ENCODE measurements at places on chromosomes 7 and 10.

DNA sequence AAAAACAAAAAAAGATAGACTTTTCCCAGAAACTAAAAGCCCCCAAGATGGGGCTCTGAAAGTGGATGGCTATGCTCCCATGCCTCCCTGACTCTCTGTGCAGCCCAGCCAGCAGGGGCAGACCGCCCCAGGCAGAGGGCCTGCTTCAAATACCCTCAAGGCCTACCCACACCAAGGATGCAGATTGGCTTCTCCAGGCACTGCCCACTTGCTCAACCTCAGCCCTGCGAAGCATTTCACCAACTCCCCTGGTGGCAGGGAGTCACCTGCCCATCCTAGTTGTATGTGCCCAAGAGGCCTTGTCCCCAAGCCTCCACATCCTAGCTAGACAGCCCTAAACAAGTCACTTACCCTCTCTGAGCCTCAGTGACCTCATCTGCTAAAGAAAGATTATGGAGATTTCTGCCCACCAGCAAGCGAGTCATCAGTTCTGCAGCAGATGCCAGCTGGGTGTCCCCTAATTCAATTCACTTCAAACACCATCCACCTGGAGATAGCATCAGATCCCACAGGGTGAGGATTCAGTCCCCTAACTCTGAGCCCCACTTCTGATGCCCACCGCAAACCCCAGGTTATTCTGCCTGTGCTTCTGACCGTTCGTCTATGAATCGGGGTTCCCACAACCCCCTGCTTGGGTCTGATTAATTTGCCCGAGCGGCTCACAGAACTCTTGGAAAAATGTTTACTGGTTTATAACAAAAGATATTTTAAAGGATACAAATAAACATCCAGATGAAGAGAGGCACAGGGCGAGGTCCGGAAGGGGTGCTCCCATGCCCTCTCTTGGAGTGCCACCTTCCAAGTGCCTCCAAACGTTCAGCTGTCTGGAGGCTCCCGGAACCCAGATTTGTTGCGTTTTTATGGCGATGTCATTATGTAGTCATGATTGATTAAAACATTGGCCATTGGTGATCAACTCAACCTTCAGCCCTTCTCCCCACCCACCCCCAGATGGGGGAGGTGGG, 18.6 kb upstream of the ZMIZ1 start:
- no peak for DNase-seq

DNA sequence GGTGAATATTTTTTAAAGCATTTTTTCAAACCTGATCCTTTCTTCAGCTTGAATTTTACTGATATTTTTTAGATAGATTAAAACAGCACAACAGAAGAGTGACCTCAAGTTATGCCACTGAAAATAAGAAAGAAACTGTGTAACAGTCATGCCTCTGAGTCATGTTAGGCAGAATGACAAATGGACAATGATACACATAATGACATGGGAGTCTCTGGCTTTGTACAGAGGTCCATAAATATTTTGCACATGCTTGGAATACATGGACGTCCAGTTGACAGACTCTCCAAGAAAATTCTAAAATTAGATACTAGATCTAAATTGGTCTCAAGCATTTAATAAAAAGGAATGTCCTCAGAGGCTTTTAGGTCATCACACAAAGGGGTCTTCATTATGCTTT, 21.9 kb upstream of the SEMA3A start:
- no peak for DNase-seq

- DNase-seq, result no peak
Measured at GRCh38 chr7:27151931-27152815, at the start of gene HOXA3. TSS of gene HOXA3 (minus strand) at chr7:27152583. CDS start at chr7:27110640, 41,943 bp downstream.

GRCh38 chr10:3208481-3209406, 36.2 kb upstream of the PITRM1 start:
- DNase-seq, result no peak

- no peak for DNase-seq
Measured at GRCh38 chr10:80700252-80700651, 162.6 kb downstream of the SH2D4B start.

GRCh38 chr10:47277352-47278151, 22.4 kb upstream of the GDF10 start:
- no peak for DNase-seq

GRCh38 chr7:141659501-141659900, 42.5 kb downstream of the DENND11 start:
- no peak for DNase-seq

DNA sequence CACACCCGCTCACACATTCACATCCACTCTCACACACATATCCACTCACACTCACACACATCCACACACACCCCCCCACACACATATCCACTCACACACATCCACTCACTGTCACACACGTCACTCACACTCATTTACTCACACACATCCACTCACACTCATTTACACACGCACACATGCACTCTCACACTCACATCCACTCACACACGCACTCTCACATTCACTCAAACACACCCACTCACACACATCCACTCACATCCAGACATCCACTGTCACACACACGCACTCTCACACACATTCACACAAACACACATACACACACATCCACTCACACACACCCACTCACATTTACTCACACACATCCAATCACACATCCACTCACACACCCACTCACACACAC, 18.3 kb downstream of the PWWP2B start:
- DNase-seq, result no peak

GRCh38 chr7:2687338-2687869, 598 bp upstream of the AMZ1 start:
- DNase-seq, result no peak

DNA sequence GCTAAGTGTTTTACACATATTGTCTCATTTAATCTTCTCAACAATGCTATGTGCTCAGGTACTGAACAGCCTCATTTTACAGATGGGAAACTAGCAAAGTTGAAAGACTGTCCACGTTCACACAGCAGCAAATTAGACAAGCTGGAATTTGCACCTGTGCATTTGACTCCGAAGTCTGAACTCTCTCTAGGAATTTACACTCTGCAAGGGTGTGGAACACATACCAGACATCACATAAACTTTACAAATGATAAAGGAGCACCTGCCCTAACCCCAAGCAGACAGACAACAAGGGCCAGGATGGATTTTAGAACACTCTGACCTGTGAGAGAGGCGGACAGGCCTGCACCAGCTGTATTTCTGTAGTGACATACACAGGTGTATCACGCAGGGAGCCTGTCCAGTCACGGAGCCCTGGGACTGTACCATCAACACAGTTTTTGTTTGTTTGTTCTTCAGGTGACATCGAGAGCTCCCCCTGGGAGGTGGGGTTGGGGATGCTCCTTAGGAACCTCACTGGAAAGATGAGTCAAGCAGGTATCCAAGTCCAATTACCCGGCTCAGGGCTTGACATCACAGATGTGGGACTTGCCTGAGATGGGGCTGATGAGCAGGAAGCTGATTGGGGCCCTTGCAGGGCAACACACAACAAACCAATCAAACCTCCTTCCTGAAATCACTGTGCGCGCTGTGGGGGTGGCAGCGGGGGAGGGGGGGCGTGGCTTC, 31.0 kb downstream of the MKI67 start:
- DNase-seq, result no peak

GRCh38 chr7:157263156-157263555, 73.6 kb upstream of the DNAJB6 start:
- no peak for DNase-seq

DNA sequence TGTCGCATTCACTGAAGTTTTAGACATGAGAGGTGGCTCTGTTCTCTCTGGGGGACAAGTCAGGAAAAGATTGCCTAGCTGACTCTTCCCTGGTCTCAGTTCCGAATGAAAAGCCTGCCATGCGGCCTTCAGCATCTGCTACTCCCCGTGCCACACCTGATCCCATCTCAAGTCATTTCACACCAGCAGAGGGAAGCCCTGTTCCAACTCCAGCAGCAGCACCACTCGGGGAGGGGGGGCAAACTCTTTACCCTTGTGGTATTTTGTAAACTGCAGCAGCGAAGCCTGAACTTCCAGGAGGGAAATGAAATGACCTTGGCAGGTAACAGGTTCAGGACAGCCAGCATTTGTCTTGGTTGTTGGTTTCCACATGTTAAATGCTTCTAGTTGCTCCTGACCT, 13.8 kb downstream of the LRRC4 start:
- no peak for DNase-seq

All from NCI-H1694 treated with DMSO at 0.1 percent for 48 hours (cell line).